ENCODE measurements at places on chromosomes 3 and 15.

GRCh38 chr3:131701153-131701770 is 198.5 kb upstream of the MRPL3 start:
- DNase-seq: no peak

DNA sequence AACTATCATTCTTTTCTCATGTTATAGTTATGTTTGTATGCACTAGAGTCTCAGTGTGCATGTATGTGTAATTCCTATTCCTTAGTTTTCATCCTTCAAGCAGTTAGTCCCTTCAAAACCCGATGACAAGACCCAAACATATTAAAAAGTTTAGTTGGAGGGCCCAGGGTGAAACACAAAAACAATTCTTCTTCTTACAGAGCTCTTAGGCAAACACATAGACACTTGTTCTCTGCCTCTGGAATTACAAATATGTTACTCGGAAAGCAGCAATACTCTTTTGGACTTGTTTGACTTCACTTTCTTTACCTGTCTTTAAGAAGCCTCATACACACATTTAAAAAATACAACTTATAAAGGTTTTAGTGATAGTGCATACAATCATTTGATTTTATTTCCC is 763 bp upstream of the CNTN6 start:
- no peak for DNase-seq

GRCh38 chr3:86782286-86782685 is 208.7 kb downstream of the VGLL3 start:
- no peak for DNase-seq

- peak; percentile 38 for DNase-seq
Measured at GRCh38 chr3:187274977-187275338, 16.6 kb downstream of the MASP1 start.

GRCh38 chr3:30161375-30161774 is 445.0 kb upstream of the TGFBR2 start:
- no peak for DNase-seq

GRCh38 chr3:107142786-107143575 is 234.3 kb upstream of the CCDC54 start:
- DNase-seq: peak; percentile 81

- peak; percentile 27 for DNase-seq
Measured at GRCh38 chr3:100603469-100603868, 5.9 kb upstream of the ADGRG7 start.

Data from putamen (tissue), 1 donor.